ENCODE measurements at places on chromosomes 7 and 10.

DNA sequence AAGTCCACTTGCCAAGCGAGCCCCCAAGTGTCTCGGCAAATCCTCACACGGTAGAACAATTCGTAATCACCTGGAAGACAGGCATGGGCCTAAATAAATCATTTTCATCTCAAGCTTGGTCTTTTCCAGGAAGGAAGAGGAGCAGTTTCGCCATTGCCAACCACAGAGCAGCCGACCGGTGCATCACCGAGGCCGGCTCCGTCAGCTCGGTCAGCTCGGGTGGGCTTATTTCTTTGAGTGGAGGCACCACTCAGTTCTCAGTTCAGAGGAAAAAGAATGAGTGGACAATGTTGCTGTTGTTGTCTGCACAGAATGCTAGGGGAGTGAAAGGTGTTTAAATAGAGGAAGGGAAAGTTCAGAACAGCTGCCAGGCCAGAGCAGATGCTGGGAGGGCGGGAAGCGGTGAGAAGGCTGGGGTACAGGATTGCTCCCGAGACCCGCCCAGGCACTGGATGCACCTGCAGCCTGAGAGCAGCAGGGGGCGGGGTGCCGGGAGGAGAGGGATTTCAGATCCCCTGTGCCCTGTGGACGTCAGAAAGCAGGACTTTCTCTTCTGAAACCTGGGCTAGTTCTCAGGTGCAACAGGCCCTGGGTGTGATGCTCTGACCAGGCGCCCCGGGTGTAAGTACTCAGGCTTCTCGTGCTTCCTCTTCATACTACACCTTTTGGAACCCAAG is 17.7 kb upstream of the IGFBP3 start:
- no peak for DNase-seq

- no peak for DNase-seq
These were observed 19.7 kb downstream of the MBL2 start for GRCh38 chr10:52752801-52753445.

DNA sequence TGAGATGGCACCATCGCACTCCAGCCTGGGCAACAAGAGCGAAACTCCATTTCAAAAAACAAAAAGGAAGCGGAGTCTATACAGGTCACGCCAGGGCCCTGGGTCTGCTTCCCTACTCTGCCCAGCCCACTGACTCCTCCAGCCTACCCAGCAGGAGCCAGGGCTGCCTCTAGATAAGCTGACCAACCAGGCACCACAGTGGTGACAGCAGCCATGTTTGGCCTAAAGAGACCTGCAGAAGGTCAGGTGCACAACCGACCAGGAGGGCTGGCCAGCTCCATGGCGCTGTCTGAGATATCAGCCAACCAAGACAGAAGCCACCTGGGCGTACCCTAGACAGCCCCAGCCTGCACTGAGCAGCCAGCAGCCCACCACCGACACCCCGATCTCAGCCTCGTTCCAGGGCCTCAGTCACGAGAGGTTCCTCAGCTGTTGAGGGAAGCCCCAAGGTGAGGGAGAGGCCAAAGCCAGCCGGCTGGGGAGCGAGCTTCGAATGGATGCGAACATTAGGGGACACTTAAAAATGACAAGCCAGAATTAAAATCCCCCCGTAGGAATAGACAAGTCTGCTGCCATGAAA is 24.4 kb upstream of the PWWP2B start:
- no peak for DNase-seq

- no peak for DNase-seq
These were observed 132.8 kb upstream of the MGMT start for GRCh38 chr10:129334266-129334665.

GRCh38 chr10:77433546-77433945 is 204.1 kb downstream of the KCNMA1 start:
- DNase-seq = no peak

DNA sequence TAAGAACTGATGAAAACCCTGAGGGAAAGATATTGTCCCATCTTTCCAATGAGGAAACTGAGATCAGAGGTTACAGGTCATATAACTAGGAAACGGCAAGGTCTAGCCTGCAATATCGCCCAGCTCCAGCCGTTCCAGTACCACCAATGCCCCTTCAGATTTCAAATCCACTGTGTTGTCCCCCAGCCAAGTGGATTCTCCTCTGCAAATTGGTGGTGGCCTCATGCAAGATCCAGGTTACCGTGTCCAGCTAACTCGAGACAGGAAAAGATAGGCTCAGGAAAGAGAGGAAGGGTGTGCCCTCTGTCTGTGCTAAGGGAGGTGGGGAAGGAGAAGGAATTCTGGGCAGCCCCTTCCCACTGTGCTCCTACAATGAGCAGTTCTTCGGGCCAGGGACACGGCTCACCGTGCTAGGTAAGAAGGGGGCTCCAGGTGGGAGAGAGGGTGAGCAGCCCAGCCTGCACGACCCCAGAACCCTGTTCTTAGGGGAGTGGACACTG is 25.3 kb downstream of the PRSS2 start:
- no peak for DNase-seq

DNA sequence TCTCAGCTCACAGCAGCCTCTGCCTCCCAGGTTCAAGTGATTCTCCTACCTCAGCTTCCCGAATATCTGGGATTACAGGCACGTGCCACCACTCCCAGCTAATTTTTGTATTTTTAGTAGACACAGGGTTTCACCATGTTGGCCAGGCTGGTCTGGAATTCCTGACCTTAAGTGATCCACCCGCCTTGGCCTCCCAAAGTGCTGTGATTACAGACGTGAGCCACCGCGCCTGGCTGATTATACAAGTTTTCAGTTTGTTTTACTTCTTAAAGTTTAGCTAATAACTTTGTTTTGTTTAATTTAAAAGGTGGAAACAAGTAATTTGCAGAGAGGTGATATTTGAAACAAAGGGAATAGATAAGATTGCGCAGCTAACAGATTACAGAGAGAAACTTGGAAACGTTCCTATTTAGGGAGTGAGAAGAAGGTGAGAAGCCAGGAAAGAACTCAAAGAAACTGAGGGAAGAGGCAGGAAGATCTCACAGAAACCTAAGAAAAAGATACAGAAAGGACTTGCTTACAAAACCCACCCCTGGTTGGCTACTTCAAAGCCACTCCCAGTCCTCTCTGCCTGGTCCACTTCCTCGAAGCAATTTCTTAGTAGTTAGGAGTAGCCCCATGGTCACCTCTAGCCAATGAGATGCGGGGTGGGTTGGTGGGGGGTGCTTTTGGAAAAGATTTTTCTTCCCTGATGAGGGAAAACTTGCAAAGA is 15.0 kb upstream of the PDLIM1 start:
- no peak for DNase-seq

DNA sequence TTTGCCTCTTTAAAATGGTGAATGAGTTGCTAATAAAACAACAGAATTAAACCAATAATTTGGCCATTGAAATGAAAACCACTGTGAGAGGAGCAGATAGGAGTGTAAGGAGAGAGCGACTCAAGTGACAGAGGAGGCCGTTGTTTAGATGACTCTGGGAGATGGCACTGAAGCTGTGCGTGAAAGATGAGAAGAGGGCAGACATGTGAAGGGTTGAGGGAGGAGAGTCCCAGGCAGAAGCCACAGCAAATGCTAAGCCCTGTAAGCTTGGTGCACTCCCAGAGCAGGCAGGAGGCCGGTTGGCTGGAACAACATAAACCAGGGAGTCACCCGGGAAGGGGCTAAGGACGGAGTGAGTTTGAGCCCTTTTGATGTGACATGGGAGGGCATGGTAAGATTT is 814 bp upstream of the OPALIN start:
- DNase-seq = no peak

DNA sequence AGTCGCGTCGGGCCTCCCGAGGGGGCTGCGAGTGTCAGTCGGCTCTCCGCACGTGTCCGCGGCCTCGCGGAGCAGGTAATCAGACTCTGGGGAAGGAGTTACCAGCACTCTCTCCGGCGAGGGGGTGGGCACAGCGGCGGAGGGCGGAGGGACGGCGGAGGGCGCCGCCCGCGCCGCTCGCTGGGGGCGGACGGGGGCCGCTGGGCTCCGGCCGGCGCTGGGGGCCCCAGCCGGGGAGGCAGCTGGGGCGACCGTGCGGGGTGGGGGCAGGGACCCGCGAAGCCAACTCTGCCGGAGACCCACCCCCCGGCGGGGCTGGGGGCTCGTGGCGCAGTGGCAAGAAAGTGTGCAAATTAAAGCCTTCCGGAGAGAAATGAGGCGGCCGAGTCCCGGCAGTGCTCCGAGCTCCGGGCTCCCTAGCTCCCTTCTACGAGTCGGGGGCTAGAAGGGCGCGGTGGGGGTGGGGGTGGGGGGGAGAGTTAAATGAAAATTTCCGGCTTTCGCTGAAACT is at the start of gene CDK6:
TSS of gene CDK6 (minus strand) at position 85 of the 511 bp plus-strand sequence. CDS start 3,250 bp downstream, outside the sequence.
- peak; percentile 56 for DNase-seq

GRCh38 chr7:79454361-79454960 is 994 bp upstream of the MAGI2 start:
- DNase-seq = no peak

DNA sequence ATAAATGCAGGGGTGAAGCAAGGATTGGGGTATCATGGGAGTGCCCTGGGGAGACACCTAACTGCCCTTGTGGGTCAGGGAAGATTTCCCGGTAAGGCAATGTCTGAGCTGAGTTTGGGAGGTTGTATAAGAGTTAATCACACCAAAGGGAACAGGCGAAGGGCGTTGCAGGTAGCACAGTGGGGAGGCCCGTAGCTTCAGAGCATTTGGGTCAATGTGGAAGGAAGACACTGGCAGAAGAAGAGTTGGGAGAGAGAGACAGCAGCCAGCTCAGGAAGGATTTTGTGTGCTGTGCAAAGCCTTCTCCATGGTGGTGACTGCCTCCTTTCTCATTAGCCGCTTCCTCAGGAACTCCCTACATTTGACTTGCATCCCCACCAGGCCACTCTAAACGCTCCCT is 80.8 kb upstream of the LEP start:
- no peak for DNase-seq

- DNase-seq = no peak
These were observed 2.1 kb upstream of the ZMIZ1 start for GRCh38 chr10:79066411-79067240.

GRCh38 chr7:13778967-13779366 is 210.5 kb downstream of the ETV1 start:
- DNase-seq = no peak

- no peak for DNase-seq
These were observed 384.4 kb upstream of the AUTS2 start for GRCh38 chr7:69213878-69214277.

GRCh38 chr7:152402384-152403250 is 33.2 kb downstream of the KMT2C start:
- no peak for DNase-seq

- no peak for DNase-seq
These were observed 725.4 kb downstream of the PHTF2 start for GRCh38 chr7:78523930-78524329.

DNA sequence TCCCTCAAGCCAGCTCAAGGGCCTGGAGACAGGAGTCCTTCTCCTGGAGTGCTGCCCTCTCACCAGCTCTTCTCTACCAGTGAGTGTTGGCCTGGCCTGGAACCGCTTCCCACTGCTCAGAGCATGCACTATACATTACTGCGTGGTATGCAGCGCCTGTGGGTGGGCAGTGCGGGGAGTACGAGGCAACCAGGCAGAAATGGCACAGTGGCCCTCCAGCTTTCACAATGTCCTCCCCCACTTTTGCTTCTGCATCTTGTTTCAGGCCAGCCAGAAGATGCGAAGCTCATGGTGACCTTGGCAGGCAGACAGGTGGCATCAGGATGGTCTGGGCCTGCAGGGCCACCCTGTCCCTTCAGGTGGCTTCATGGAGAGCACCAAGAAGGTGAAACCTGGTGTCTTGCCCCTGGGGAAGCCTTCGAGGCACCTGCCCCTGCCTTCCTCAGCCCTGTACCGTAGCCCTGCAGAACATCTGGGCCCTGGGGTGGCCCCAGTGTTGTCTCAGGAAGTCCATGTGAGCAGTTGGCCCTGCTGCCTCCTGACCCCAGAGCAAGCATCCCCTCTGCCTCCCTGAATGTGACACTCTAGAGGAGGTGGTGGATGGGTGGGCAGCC is 35.8 kb downstream of the RASGEF1A start:
- no peak for DNase-seq

- DNase-seq = no peak
These were observed 4.8 kb downstream of the IDE start for GRCh38 chr10:92569071-92569470.

DNA sequence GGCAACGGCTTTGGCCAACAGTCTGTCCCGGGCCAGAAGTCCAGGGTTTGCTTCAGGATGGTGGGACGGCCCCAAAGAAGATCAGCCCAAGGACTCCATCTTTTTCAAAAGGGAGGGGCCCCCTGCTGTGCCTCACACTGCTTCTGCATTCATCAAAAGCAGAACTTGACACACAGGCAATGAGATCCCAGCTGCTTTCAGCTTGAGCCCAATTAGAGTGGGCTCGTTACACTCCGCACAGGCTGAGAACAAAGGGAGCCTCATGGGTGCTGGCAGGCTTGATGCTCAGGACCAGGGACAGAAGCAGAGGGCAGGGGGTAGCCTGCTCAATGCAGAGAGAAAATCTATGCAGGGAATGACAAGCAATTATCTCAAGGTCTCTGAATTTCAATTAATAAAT is 45.5 kb downstream of the VOPP1 start:
- no peak for DNase-seq

DNA sequence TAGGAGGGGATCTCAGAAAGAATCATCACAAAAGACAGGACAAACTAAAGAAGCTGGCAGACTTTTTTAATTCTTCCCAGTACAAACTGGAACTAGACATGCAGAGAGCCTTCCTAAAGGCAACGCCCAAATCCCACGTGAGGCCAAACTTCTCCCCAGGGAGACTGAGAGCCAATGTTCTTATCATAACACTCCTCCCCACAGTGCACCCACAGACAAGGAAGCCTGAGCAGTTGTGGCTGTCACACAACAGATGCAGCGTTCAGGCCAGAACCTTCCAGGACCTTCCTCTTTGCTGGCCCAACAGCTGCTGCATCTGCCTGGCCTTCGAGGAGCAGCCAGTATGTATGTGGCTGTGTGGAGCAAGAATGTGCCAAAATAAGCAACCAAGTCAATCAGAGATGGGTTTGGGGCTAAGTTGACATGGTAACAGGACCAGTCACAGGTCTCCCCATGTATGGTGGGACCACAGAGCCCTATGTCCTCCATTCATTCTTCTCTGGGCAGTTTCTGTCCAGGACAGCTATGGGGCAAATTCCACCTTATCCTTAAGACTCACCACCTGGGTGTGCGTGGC is 34.9 kb downstream of the SRPK2 start:
- no peak for DNase-seq

DNA sequence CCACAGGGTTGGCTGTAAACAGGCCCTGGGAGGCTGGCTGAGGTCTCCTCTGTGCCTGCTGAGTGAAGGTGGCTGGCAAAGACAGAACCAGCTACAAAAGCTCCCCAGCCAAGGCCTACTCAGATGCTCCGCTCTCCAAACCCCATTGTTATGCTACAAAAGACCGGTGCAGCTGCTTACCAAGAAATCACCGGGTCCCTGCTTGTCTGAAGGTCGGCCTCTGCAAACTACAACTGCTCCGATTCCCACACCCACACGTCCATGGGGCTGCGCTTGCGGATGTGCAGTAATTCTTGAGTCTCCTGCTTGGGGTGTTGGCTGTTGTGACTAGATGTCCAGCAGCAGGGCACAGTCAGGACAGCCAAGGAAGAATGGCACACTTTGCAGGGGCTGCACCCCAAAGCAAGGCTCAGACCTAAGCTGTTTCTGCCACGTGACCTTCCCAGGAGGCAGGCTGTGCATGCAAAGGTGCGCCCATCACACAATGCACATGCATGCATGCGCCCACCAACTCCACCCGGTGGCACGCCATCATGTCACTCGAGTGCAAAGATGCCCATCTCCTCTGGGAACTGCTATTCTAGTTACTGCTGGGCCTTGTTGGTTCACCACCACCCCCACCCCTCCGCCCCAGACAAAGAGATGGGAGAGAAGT is 97.8 kb downstream of the OAT start:
- DNase-seq = no peak

GRCh38 chr7:34087892-34088891 is 182.9 kb downstream of the BMPER start:
- no peak for DNase-seq

- DNase-seq = no peak
These were observed 670 bp upstream of the RBM33 start for GRCh38 chr7:155643804-155644177.

All from effector memory CD8-positive, alpha-beta T cell (primary cell).